Stimulated activated CD8-positive, alpha-beta memory T cell treated with anti-CD3 and anti-CD28 coated beads, Interleukin-15, amount 100 ng/mL, for 48 hours (primary cell): ENCODE measurements at places on chromosomes 12 and 14.
A peak's percentile ranks its signal among the peaks of the same experiment; 100 is the strongest.

DNA sequence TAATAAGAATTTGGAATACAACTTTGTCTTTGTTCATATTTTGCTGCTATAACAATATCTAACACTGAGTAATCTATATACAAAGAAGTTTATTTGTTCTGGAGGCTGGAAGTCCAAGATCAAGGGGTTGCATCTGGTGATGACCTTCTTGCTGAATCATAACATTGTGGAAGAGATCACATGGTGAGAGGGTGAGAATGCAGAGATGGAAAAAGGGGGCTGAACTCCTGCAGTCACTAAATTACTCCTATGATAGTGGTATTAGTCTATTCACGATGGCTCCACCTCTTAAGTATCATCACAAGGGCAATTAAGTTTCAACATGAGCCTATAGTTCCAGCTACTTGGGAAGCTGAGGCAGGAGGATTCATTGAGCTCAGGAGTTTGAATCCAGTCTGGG is 4.5 kb upstream of the AKAP6 start:
- no peak for DNase-seq

DNA sequence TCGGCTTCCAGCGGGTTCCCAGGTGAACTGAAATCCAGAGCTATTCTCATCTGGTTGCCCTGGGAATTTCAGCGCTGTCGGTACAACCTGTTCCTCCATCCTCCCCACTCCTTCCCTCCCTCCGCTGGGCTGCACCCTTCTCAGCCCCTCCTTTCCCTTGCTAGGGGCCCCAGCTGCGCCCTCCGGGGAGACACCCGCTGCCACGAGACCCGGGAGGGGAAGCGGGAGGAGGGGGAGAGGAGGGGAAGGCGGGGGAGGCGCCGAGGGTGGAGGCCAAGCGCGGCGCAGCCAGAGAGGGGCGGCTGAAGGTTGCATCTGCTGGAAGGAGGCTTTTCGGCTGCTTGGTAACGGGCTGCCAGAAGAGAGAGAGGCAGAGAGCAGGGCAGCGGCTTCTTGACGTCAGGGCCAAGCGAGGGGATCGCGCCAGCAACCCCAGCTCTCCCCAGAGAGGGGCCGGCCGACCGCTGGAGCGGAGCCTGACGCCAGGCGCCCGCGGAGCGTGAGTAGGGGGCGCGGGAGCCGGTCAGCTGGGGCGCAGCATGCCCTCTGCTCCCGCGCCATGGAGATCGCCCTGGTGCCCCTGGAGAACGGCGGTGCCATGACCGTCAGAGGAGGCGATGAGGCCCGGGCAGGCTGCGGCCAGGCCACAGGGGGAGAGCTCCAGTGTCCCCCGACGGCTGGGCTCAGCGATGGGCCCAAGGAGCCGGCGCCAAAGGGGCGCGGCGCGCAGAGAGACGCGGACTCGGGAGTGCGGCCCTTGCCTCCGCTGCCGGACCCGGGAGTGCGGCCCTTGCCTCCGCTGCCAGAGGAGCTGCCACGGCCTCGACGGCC is at the start of gene KCNA5:
Gene KCNA5 (plus strand): TSS at position 291 of the 831 bp plus-strand sequence. CDS start 269 bp downstream, at position 560.
- DNase-seq, result no peak

- DNase-seq, result no peak
Measured at GRCh38 chr12:83472350-83472749, 785.6 kb downstream of the TMTC2 start.

GRCh38 chr12:112153181-112153892 is 28.0 kb downstream of the TRAFD1 start:
- no peak for DNase-seq

DNA sequence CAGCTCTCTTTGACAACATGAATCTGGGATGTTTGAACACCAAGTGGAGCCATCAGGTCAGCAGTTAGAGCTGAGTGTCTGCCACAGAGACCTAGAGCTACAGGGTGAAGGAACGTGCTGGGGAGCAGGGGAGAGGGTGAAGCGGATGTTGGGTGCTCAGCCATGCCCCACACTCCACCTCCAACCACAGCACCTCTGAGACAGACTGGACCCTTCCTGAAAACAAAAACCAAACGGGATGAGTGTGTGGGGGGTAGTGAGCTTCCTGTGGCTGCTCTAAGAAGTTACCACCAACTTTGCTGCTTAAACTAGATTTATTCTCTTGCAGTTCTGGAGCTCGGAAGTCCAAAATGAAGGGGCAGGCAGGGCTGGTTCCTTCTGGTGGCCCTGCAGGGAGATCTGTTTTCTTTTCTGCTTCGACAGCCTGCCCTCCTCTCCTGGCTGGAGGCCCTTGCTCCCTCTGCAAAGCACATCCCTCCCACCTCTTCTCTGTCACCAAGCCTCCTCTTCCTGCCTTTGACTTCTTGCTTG is 5.6 kb upstream of the GOLGA3 start:
- DNase-seq, result no peak

GRCh38 chr12:113278633-113279032 is 56.3 kb downstream of the SLC8B1 start:
- DNase-seq, result no peak

DNA sequence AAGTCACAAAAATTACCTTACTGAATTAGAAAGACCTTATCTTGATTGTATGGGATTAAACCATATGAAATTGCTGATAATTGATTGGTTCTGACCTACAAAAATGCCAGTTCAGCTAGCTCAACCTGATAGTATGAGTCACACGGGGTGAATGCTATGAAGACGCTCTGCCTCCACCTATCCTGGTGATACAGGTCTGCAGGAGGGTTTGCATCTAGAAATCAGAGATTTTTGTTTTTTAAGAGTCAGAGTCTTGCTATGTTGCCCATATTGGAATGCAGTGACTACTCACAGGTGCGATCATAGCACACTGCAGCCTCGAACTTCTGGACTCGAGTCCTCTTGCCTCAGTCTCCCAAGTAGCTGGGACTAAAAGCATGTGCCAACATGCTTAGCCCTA is 120.4 kb downstream of the HMGA2 start:
- no peak for DNase-seq

DNA sequence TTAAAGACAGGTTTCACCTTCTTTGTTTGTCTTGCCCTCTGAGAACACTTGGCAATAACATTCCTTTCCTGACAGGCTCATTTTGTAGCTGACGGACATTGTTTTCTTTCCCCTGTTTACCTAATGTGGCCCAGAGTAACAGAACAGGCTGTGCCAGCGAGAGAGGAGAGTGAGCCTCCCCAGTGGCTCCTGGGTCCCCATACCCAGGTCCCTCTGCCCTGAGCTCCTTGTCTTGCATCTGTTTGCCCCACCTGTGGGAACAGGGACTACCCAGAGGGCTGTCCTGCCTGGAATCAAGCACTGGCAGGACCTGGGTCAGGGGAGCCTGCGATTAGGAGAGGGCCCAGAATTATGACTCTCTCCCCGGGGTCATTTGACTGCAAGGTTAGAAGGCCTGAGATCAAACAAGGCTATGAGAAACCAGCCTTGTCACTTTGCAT is 222.9 kb downstream of the ZFP36L1 start:
- no peak for DNase-seq

GRCh38 chr12:75805905-75806304 is 225.7 kb downstream of the PHLDA1 start:
- no peak for DNase-seq

DNA sequence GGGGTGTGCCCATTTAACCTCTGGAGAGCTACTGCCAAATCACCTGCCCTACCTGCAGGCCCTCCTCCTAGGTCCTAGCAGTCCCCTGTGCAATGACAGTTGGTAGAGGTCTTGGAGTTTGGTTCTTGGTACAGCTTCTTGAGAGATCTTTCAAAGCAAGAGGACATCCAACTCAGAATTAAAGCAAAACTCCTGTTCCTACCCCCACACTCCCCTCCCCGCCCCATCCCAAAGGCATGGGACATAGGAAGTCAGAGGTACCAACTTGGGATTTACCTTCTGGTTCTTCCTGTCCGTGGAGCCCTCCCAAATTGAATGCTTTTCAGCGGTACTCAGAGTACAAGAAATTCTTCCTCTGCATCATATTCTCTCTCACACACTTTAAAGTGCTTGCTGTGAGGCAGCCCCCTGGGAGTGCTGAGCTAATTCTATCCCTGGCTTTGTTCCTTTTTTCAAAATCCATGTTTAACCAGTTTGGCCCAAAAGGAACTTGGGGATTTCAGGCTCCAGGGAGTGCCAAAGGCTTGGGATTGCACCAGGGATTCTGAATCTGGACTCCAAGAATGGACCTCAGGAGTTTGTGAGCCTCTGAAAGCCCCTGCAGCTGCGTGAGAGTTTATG is 40.8 kb downstream of the GALNT16 start:
- DNase-seq, result no peak

DNA sequence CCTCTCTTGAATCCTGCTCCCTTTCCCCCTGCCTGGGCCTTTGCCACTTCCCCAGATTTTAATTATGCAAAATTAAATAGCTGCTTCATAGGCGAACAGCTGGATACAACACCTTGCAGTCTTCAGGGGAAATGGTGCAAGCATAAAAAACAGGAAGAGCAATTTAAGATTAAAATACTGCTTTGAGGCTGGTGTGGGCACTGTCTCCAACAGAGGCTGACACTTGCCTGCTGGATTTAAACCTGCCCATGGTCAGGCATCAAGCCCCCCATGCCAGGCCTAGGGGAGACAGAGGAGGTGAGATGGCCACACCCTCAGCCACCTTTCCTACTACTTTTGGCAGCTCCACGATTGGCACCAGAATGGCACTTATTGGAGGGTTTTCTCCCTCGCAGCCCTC is 110.1 kb upstream of the DIO3 start:
- no peak for DNase-seq

GRCh38 chr14:64800000-64800399 is 79.7 kb downstream of the SPTB start:
- DNase-seq, result no peak

DNA sequence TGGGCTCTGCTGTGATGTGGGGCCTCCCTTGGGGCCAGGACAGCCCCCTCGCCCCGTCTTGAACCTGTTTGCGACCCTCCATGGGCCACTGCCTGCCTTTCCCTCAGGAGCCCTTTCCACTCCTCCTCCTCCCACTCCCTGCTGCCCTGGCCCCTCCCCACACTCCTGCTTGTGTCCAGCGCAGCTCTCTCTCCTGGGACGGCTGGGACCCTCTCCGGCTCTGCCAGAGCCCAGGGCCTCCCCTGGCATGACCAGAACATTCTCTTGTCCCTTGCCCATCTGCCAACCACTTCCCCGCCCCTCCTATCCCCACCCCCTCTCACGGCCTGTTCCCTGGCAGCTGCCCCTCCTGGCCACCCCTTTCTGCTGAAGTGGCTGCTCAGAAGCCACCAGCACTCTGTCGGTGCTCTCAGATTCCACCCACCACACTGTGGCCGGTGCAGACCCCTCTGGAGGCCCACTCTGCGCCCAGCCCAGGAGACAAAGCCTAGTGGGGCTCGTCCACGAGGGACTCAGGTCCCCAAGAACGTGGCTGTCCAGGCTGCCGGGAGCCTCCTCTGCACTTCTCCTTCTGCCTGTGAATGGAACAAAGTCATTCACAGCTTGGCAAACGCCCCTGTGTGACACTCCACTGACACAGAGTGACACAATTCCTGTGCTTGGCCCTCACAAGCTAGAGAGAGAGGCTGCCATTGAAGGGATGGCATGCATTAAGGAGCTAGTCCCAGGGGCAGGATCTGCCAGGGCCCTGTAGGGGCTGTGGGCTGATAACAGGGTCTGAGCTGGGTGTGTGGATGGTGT is 1.4 kb downstream of the ASPG start:
- no peak for DNase-seq

GRCh38 chr14:67441672-67442071 is 29.7 kb upstream of the PLEK2 start:
- DNase-seq, result no peak

GRCh38 chr12:508145-508544 is 48.4 kb downstream of the B4GALNT3 start:
- DNase-seq, result no peak

GRCh38 chr12:96177013-96177412 is 17.2 kb upstream of the ELK3 start:
- peak; percentile 71 for DNase-seq

DNA sequence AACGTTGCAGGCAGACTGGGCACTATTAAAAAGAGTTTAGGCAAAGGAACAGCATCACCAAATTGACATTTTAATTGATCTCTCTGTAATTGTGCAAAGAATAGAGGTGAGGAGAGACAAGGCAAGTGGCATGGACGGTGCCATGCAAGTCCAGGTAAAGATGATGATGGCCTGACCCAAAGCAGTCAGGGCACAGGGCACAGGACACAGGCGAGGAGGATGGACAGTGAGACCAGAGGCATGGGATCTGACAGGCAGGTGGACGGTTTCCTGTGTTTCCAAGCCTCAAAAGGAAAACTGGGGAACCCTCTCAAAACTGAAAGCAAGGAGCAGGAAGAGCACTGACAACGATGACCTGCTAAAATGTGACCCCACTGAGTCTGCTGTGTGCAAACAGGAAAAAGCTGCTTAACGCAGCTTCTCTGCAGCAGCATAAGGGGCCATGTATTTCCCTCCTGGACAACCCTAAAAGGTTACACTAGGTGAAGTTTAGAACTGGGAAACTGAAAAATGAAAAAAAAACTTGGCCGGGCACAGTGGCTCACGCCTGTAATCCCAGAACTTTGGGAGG is 50.9 kb downstream of the CLIP1 start:
- DNase-seq, result no peak

DNA sequence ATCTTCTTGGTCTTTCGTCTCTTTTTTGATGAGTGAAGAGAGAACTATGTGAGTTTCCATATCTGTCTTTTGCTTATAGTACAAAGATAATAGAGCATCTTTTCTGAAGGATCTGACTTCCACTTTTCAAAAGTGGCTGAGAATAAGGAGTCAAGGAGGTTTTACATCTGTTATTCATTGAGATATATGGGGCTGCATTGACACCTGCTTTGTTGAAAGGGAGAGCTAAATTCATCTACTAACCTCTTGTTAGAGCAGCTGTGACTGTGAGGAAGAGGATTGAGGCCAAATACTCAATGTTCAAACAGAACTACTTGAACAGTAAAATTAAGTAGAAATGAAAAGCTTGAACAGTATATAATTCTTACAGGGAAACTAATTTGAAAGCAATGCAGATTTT is 130.2 kb upstream of the ATP2B1 start:
- DNase-seq, result no peak

DNA sequence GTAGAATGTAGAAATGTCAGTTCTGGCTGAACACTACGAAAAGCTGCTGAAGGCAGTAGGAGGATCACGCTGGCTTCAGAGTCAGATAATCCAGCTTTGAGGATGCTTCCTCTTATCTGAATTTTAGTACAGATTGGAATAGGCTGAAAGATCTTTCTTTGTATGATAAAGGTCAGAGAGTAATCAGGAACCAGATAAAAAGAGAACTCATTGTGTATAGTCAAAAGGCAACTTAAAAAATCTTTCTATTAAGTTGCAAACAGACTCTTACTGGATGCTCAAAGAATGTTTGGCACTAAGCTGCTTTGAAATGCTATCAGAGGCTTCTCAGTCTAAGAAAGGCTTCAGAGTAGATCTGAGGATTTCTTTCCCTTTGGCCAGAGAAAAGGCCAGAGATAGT is 21.8 kb upstream of the TRHDE start:
- no peak for DNase-seq

- DNase-seq, result no peak
Measured at GRCh38 chr12:51889216-51890132, 1.6 kb downstream of the ANKRD33 start.

DNA sequence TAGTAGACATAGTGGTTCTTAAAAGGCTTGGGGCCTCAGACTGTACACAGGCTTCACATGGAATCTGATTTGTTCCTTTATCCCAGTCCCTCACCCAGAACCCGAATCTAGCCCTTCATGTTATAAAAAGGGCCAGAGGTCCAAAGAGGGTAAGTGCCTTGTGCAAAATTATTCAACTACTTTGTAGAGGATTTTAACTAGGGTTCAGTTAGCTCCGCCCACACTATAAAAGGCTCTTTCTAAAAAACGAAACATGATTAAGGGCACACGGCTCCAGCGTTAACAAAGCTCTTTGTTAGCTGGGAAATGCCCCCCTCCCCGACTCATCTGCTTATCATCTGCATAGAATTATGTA is 3.2 kb upstream of the SOCS2 start:
- DNase-seq, result no peak
